Brain (organoid and tissue), 16 donors: ENCODE measurements at places on chromosomes 12 and 14. TPM values are rescaled to one million over a fixed set of nuclear protein-coding genes. Genes with fewer than 3 reads are reported as not detected.

Gene SLC16A7
- 0.56 TPM for polyA plus RNA-seq

Gene ZDHHC22
- 30.2 TPM for polyA plus RNA-seq

Gene SLC6A15
- 2.5 TPM for polyA plus RNA-seq

Gene KERA
- not detected for polyA plus RNA-seq

Gene SPTB
- 6.2 TPM for polyA plus RNA-seq

Gene BMAL2
- 4.1 TPM for polyA plus RNA-seq

Gene FRMD6
- 3.6 TPM for polyA plus RNA-seq

Gene ACVRL1
- 9.8 TPM for polyA plus RNA-seq

Gene SLC10A1
- polyA plus RNA-seq, result not detected

Gene RFC5
- 47.2 TPM for polyA plus RNA-seq

Gene RAB2B
- polyA plus RNA-seq, result 49.6 TPM

Gene TRIAP1
- 10.9 TPM for polyA plus RNA-seq

Gene PRKD1
- 10.4 TPM for polyA plus RNA-seq
